ENCODE measurements at places on chromosomes 16 and 17.
A peak's percentile ranks its signal among the peaks of the same experiment; 100 is the strongest.

DNA sequence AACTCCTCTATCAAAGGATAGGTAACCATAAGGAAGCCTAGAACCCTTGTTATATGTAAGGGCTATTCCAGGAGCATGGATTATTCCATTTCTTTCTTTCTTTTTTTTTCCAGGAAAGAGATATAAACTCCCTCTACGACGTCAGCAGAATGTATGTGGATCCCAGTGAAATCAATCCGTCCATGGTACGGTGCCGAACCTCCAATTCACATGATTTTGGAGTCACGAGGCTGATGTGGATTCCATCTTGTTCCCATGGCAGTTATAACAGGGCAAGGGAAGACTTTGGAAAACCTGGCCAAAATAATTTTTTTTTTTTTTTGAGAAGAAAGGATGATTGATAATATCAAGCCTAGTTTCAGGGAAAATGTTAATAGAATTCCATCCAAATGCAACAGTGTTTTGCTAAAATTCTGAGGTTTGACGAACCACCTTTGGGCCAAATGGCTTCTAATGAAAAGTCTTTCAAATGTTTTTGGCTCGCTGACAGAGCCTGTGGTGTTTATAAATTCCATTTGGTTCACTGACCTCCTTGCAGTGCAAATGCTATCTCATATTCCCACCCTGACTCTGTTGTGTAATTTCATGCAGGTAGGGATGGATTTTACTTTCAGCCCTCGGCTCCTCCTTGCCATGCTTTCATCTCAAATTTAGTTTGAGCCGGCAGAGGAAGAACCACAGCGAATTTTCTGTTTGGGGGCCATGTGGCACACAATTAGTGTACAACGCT lies 90.0 kb downstream of the SDR42E1 start:
- ATAC-seq = no peak

- ATAC-seq = no peak
Observed at GRCh38 chr17:14903854-14904253, 361.3 kb downstream of the PMP22 start.

DNA sequence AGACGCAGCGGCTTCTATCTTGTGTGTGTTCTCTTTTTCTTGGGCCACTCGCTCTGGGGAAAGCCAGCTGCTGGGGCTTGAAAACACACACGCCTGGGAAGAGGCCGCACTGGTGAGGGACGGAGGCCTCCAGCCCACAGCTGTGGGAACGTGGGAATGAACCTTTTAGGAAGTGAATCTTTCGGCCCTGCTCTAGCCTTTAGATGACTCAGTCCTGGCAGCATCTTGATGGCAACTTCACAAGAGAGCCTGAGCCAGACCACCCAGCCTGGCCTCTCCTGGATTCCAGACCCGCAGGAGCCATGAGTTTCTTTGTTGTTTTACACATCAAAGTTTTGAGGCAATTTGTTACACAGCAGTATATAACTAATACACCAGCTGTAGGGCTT lies 2.2 kb upstream of the PDPK1 start:
- ATAC-seq = no peak

- no peak for ATAC-seq
Observed at GRCh38 chr17:4933646-4934045, 1.6 kb downstream of the GP1BA start.

GRCh38 chr17:34706029-34706428 lies 126.6 kb downstream of the TMEM132E start:
- ATAC-seq = no peak

GRCh38 chr17:80848449-80849102 lies 143.1 kb upstream of the CHMP6 start:
- ATAC-seq = no peak

- ATAC-seq = no peak
Observed at GRCh38 chr16:57630407-57630797, 2.0 kb downstream of the ADGRG1 start.

DNA sequence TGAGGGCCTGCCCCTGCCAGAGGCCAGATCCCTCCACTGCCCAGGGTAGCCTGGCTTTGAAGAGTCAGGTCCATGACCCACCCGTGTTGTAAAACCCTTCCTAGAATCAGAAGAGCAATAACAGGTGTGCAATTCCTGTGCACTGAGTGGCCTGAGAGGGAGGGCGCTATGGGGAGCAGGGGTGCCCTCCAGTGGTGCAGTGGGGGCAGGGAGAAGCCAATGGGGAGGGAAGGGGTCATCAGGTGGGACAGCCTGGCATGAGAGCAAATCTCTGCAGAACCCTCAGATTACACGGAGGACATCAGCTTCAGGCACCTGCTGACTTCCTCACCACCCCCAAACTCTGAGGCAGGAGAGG lies 72.9 kb upstream of the ZNF469 start:
- no peak for ATAC-seq

DNA sequence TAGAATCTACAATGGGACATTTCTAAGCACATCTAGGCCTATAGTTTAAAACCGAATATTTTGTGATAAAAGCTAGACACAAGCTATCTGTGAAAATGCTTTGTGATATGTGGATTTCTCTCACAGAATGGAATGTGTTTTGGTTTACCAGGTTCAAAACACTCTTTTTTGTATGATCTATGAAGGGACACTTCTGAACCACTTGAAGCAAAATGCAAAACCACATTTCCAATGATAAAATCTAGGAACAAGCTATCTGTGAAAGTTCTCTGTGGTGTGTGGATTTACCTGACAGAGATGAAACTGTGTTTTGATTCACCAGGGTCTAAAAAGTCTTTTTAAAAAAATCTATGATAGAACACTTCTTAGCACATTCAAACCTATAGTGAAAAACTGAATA lies 2192.4 kb downstream of the TP53TG3F start:
- ATAC-seq = no peak

DNA sequence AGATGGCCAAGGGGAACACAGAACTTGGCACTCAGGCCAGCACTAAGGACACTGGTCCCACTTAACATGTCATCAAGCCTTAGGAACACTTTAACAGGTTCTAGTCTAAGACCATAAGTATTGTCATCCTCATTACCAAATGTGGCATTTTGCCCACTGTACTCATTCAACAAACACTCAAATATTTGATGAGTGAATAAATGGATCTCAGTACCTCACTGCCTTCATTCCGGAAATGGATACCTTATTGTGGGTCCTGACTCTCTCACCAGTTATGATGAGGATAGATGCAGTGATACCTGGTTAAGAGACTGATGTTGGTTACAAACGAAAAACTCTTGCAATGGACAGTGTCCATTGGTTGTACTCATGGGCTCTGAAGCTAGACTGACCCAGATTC lies 455.2 kb upstream of the DYNLRB2 start:
- no peak for ATAC-seq

DNA sequence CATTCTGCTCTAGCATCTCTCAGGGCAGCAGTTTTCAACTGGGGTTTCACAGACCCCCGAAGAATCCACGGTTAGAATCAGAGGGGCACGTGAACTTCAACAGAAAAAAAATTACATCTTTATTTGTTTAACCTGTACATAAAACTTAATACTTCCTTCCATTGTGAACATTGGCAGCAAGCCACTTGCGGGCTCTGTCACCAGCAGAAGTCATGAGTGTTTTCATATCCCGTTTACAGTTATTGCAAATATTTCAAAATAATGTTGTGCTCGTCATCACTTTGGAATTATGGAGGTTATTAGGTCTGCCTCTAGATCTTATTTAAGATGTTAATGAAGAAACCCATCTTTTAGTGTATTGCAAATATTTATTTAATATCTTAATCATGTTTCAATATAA lies 109.8 kb downstream of the SDR42E1 start:
- no peak for ATAC-seq

DNA sequence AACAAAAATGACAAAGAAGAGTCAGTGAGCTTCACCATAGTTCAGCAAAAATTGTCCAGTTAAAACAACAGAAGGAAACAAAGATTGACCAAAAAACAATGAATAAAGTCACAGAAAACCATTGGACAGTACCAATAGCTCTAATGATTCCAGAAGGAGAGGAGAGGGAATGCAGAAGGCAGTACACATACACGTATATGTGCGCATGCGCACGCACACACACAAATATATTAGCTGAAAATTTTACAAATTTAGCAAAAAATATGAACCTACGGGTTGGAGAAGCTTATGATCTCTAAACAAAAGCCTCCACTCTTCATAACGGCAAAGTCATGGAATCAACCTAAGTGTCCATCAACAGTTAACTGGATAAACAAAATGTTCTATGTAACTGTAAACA lies 120.3 kb upstream of the MON1B start:
- no peak for ATAC-seq

DNA sequence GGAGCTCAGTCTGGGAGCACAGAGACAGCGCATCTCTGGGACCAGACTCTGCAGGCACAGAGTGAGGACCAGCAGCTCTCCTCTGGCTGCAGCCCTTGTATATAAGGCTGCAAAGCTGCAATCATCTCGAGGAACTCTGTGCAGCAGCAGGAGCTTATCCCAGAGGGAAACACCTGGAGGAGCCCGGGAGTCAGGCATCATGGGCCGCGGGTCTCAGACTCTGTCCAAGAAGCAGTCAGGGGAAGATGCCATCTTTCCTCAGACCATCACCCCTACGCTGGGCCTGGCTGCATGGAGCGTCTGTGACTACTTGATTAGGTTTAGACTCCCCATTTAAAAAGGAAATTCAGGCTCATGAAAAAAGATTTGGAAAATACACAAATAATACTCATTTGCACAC lies 122.0 kb downstream of the IRF8 start:
- ATAC-seq = no peak

DNA sequence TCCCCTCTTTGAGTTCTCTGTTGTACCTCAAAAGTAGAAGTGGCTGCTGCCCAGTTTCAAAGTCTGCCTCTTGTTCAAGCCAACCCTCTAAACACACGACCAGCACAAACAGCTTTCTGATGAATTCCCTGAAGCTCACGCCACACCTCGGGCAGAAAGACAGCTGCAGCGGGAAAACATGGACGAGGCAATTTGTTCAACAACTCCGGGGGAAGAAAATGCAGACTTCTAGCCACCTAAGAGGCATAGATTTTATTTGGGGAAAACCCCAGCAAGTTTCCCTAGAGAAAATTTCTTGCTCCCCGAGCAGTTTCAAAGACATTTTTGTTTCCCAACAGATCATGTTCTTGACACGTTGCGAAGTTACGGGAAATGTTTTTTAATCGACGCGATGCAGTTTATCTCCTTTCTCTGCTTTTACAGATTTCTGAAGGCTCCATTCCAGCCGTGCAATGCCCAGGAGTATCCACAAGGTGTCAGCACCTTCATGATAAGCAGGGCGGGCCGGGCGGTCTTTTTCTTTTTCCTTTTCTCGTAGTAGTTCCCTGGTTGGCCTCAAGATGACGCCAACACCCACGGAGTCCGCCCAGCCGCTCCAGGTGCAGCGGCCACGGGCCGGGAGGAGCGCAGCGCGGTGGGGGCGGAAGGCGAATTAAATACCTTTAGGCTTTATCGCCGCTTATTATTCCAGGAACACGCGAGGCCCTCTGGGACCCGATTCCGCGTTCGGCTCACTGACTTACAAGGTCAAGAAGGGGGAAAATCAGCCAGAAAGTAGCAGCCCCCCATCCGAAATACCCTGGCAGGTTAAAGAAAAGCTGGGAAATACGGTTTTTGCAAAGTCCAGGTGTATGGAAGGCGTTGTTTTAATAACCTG lies 2.9 kb upstream of the FOXC2 start:
- ATAC-seq = peak; percentile 71

DNA sequence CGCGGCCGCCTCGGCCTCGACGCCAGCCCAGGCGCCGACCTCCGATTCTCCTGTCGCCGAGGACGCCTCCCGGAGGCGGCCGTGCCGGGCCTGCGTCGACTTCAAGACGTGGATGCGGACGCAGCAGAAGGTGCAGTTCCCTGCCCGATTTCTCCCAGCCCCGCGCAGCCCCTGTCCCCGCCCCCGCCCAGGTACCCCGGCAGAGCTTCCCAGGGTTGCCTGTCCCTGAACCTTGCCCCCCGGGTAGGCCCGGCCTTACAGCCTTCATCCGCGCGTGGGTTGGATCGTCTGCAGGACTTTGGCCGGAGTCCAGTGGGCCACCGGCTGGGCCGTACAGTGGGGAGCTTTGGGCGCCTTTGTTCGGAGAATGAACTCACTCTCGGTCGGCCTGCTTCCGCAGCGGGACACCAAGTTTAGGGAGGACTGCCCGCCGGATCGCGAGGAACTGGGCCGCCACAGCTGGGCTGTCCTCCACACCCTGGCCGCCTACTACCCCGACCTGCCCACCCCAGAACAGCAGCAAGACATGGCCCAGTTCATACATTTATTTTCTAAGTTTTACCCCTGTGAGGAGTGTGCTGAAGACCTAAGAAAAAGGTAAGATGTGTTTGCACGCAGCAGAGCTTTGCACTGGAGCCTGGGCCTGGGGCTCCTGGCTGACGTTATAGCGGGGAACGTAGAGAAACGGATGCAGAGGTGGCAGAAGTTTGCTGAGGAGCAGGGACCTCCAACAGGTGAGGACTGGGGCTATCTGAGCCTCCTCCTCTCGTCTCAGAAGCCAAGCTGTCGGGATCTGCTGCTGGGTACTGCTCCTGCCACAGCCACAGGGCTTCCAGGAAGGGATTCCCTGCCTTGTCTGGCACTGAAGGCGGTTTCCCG lies 593 bp downstream of the GFER start:
- ATAC-seq = peak; percentile 4

DNA sequence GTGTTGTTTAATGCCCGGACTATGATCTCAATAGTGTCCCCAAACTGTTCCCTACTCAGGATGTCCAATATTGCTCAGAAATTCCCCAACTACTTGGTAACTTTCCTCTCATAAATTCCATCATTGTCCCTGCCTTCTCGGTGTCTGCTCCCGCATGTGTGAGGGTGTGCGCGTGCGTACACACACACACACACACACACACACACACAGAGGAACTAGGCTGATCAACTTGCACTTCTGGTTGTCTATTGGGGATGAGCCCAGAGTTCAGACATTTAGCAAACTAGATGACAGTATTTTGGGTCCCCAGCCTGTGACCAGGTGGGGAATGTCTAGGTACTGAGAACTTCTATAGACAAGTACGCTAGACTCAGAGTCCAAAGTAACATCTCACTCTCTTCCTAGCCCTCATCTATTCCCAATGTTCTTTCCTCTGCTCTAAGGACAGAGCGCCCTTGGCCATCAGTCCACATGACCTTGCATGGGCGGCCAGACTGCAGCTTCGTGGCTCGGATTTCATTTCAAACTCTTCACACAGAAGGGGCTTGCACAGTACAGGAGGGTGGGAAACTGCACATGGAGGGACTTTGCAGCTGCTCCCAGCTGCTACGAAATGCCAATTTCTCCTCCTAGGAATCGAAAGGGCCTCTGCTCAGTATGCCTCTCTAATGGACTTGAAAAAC lies 5.3 kb downstream of the HS3ST3A1 start:
- no peak for ATAC-seq

DNA sequence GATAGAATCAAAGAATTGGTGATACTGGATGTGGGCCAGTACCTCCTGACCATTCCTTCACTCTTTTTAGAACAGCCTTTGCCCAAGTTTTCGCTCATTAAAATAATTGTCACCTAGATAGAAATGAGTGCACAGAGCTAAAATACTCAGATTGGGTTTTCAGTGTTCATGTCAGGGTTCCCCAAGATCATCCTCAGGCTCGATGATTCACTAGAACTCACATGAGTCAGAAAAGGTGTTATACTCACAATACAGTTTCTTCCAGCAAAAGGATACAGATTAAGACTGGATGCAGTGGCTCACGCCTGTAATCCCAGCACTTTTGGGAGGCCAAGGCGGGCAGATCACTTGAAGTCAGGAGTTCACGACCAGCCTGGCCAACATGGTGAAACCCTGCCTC lies 19.9 kb downstream of the ERCC4 start:
- ATAC-seq = no peak

All from SK-N-SH treated with all-trans-retinoic acid at 6 μM for 48 hours (cell line).